Esophagus muscularis mucosa (tissue), 4 donors: ENCODE measurements at places on chromosomes 13 and 19. TPM values are rescaled to one million over a fixed set of nuclear protein-coding genes. Genes with fewer than 3 reads are reported as not detected.

- H3K27me3 ChIP-seq, result no peaks in the 10 kb centered on the region
- peak; percentile 42 for DNase-seq
- no peaks in the 10 kb centered on the region for H3K36me3 ChIP-seq
- H3K4me1 ChIP-seq, result no peaks in the 10 kb centered on the region
- H3K4me3 ChIP-seq, result no peak overlapping the region
Measured at GRCh38 chr13:19581675-19582074, 20.3 kb upstream of the TPTE2 start.

Gene KANK2
- 1,152 TPM for total RNA-seq

DNA sequence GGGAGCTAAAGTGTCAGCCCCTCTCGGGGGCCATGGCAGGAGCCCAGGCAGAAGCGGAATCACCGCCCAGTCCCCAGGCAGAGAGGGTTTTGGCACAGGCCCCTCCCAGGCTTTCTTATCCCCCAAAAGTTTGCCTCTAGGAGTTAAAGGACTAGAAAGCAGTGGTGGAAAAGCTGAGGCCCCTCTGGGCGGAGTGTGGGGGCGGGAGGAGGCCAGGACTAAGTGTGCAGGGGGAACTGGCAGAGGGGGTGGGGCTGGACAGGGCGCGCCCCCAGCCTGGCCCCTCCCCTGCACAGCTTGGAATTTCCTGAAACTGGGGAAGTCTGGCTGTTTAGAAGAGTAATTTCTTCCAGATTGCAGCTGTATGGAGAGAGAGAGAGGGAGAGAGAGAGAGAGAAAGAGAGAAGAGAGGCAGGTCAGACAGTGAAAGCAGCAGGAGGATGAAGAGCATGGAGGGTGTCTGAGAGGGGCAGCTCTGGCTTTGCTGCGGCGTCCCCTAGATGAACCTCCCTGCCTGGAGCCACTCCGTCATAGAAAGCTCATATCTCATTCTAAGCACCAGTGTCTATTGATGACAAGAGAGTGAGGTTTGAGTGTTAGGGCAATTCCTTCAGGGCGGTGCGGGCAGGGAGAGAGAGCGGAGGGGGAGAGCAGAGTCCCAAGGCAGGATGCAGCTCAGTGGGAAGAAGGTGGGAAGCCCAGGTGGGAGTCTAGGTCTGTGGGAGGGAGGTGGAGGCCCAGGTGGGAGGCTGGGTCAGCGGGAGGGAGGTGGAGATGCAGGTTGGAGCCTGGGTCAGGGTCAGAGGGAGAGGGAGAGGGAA, at the start of gene CDC42EP5:
CDC42EP5 (minus strand) TSS at position 226 of the 821 bp plus-strand sequence. CDS start 7,749 bp downstream, outside the sequence.
- peak; percentile 93 for DNase-seq
- peaks cover 36% of the 10 kb centered on the region for H3K4me1 ChIP-seq
- peak within 1 kb of the TSS; percentile 77 for H3K27ac ChIP-seq
- H3K36me3 ChIP-seq, result no peaks in the 10 kb centered on the region

GRCh38 chr13:62305756-62306155, 890.1 kb upstream of the PCDH20 start:
- DNase-seq, result no peak
- no peaks in the 10 kb centered on the region for H3K4me1 ChIP-seq
- H3K36me3 ChIP-seq, result no peaks in the 10 kb centered on the region
- H3K27ac ChIP-seq, result no peak overlapping the region
- no peak overlapping the region for H3K4me3 ChIP-seq

DNA sequence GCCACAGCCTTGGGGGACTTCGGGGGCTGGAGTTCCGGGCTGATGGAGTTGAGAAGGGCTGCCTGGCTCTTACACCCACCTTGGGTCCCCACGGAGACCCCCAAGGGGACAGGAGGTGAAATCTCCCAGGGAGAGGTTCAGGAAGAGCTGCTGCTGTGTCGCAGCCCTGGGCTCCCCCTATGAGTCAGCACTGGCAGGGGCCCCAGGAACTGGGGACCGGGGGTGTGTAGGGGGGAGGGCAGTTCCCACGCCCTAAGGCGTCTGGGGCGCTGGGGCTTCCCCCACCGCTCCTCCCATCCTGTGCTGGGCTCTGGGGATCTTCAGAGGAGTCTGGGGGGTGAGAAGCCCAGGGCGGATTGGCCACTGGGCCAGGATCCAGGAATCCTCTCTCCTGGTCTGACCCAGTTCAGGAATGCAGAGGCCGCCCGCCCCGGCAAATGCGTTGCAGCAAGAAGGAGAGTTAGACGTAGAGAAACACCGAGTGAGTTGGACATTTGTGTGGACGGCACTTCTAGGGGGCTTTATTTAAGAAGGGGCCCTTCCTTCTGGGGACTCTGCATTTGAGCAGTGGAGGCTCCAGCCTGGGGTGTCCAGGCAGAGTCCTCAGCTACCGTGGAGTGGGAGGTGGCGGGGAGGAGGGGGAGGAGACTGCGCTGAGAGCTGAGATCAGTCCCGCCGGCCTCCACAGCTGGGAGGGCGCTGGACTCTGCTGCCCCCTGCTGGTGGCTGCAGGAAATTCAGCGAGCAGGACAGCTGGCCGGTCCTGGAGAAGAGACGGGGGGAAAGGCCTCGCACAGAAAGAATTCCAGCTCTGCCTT, 15.0 kb upstream of the NANOS3 start:
- peak overlapping the region; percentile 53 for H3K4me3 ChIP-seq
- H3K27me3 ChIP-seq, result no peaks in the 10 kb centered on the region
- peak; percentile 98 for DNase-seq
- H3K4me1 ChIP-seq, result peaks cover 49% of the 10 kb centered on the region

- no peak for DNase-seq
- no peaks in the 10 kb centered on the region for H3K27me3 ChIP-seq
- H3K4me1 ChIP-seq, result peaks cover 7% of the 10 kb centered on the region
- peaks cover 90% of the 10 kb centered on the region for H3K36me3 ChIP-seq
Measured at GRCh38 chr19:3649888-3650287, 23.3 kb upstream of the CACTIN start.

Gene IGSF23
- not detected for total RNA-seq

Gene ZNF699
- 15.4 TPM for total RNA-seq

Gene URAD
- not detected for total RNA-seq

- no peak overlapping the region for H3K4me3 ChIP-seq
- no peaks in the 10 kb centered on the region for H3K4me1 ChIP-seq
- H3K27me3 ChIP-seq, result no peaks in the 10 kb centered on the region
- H3K36me3 ChIP-seq, result no peaks in the 10 kb centered on the region
Measured at GRCh38 chr19:8116437-8117293, 32.7 kb downstream of the FBN3 start.

- H3K4me3 ChIP-seq, result no peak overlapping the region
- no peak for DNase-seq
- peaks cover 49% of the 10 kb centered on the region for H3K36me3 ChIP-seq
- H3K4me1 ChIP-seq, result peaks cover 50% of the 10 kb centered on the region
Measured at GRCh38 chr19:38893341-38893771, 6.1 kb downstream of the SIRT2 start.

DNA sequence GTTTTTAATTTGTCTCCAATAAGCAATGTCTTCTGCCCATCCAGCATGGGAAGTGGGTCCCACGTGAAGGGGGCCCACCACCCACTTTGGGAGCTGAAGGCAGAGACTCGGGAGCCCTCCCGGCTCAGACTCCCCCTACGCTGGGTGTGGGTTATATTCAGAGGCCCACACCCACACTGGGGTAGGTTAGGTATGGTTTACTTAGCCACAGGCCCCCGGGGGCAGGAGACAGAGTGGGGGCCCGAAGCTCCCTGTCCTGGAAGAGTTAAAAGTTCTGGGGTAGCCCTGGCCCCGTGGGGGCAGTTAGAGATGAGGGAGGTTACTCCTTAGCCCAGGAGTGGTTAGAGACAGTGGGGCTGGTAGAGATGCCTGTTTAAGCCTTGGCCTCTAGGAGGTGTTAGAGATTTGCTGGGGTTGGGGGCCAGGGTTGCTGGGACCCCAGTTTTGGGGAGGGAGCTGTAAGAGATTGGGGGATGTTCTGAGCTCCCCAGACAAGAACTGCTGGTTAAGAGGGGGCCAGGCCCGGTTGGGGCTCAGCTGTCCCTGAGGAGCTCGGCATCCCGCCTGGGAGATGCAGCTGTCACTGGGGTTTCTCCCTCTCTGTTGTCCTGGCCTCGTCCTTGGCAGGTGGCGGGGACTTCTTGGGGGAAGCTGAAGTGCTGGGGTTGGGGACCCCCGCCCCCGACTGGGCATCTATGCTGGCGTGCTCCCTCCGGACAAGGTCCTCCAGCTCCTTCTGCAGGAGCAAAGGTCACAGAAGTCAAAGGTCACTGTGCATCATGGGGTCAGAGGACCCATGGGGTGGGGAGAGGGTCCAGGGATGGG, 712 bp upstream of the RINL start:
- DNase-seq, result no peak
- peak overlapping the region; percentile 31 for H3K27ac ChIP-seq
- H3K36me3 ChIP-seq, result peaks cover 51% of the 10 kb centered on the region
- H3K27me3 ChIP-seq, result no peaks in the 10 kb centered on the region
